Common myeloid progenitor, CD34-positive (primary cell): ENCODE measurements at places on chromosomes 11 and 22.

GRCh38 chr11:126502982-126503381 is 147.5 kb downstream of the ST3GAL4 start:
- no peak for DNase-seq

DNA sequence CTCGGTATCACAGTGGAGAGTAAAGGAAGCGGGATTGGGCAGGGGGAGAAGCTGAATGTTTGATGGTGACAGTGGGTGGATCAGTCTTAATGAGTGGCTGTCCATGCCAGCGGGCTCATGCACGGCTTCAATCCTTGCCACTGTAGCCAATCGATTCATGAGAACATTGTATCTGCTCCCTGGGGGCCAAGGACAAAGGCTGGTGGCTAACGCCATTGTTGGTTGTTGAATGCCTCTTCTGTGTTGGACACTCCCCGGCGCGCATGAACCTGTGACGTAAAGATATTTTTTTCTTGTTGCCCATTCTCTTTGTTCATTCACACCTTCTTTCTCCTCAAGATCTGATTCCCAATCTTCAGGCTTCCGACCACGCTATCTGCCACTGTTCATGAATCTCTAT is 20.9 kb upstream of the ATXN10 start:
- no peak for DNase-seq

DNA sequence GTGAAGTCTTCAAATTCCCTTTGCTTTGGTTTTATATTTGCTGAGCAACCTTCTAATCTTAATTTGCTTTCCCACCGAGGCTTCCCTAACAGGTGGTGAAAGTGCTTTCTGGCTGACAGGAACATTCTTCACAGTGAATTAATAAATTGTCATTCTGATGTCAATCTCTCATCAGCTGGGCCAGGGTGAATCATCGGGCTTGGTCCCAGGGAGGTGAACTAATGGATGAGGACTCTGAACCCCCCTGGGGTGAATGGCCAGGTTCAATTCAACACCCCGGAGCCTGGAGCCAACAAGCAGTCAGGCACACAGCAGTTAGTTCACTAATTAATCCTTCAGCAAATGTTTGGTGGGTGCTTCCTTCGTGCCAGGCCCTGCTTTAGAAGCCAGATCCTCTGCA is 155.4 kb upstream of the PDGFD start:
- DNase-seq, result no peak

- DNase-seq, result no peak
Measured at GRCh38 chr11:86249307-86250098, 5.0 kb downstream of the EED start.

DNA sequence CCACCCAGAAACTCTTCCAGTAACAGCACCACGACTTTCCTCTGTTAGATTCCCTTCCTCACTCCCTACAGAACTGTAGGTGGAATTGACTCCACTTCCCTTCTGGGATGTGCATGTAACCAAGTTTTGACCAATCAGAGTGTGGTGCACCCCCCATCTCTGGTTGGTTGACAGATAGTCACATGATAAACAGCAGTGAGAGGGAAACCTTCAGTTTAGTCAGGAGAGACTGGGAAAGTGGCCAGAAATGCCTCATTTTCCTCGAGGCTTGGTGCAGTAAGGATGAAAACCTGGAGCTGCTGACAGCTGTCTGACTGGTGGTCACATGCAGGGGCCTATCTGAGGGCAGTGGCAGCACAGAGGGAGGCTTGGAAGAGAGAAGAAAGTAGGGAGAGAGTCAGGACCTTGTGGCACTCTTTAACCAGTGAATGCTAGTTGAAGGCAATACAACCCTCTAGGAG is 67.3 kb upstream of the GRK3 start:
- no peak for DNase-seq

DNA sequence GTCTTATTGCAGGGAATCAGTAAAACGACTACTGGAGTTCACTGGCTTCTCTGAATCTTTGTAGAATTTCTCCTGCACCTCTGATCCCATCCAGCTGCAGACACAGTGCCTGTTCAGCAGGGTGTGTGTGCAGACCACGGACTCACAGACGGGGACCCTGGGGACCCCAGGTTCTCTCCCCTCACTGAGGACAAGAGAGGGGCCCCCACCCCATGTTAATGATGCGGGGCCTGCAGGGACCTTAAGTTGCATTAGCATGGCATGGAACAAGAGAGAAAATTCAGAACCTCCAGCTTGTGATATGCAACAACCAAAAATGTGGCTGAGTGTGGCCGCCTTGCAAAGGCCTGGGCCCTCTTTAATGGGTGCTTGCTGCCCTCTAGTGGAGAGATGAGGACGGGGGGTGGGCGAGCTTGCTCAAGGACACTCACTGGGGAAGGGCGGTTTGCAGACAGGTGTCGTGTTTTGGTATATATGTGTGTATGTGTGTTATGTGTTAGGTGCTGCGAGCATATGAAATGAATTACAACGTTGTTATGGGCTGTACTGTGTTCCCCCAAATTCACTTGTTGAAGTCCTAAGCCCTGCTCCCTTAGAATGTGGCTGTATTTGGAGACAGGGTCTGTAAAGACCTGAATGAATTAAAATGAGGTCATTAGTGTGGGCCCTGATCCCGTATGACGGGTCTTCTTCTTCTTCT is 84.4 kb upstream of the SEPTIN5 start:
- peak; percentile 90 for DNase-seq

GRCh38 chr11:2882396-2883110 is 3.0 kb downstream of the CDKN1C start:
- peak; percentile 24 for DNase-seq

- DNase-seq, result no peak
Measured at GRCh38 chr11:6427516-6427915, 8.6 kb upstream of the APBB1 start.

GRCh38 chr11:21492931-21493330 is 700.0 kb upstream of the ANO5 start:
- peak; percentile 30 for DNase-seq

- no peak for DNase-seq
Measured at GRCh38 chr22:38748487-38749136, 7.2 kb downstream of the SUN2 start.

GRCh38 chr11:75939992-75940391 is 125.0 kb downstream of the UVRAG start:
- DNase-seq, result no peak

- no peak for DNase-seq
Measured at GRCh38 chr11:33268945-33269540, 11.9 kb downstream of the HIPK3 start.

GRCh38 chr11:9123595-9124304 is 32.4 kb upstream of the SCUBE2 start:
- no peak for DNase-seq

DNA sequence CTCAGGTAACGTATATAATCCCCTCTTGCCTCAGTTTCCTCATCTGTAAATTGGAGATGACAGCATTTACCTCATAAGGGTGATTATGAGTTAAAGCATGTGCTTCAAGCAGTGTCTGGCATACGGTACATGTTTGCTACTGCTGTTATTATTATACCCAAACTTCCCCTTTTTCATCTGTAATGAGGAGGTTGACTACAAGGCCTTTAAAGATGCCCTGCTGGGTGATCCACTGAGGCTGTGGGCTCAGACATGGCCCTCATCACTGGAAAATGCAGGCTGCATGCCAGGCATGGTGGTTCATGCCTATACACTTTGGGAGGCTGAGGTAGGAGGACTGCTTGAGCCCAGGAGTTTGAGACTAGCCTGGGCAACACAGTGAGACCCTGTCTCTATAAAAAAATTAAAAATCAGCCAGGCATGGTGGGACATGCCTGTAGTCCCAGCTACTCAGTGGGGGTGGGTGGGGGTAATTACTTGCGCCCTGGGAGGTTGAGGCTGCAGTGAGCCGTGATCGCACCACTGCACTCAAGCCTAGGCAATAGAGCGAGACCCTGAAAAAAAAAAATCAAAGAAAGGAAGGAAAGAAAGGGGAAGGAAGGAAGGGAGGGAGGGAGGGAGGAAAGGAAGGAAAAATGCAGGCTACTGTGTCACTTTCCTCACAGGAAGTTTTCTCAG is 4.3 kb downstream of the PIK3IP1 start:
- peak; percentile 65 for DNase-seq
